ENCODE measurements at places on chromosomes 6 and 20.

DNA sequence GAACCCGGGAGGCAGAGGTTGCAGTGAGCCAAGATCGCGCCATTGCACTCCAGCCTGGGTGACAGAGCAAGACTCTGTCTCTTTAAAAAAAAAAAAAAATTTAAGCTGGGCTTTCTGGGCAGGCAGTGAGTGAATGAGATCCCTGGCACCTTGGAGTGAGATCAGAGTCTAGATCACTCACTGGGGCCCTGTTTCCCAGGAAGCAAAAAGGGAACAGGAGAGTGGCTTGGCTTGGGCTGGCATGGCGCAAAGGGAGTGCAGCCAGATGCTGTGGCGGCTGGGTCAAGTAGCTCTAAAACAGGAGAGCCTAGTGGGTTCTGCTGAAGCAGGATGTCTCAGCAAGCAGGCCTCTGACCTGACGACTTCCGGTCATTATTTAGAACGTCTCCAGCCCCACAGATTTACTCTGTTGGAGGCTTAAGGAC is 10.4 kb downstream of the PLCG1 start:
- peak; percentile 33 for DNase-seq

DNA sequence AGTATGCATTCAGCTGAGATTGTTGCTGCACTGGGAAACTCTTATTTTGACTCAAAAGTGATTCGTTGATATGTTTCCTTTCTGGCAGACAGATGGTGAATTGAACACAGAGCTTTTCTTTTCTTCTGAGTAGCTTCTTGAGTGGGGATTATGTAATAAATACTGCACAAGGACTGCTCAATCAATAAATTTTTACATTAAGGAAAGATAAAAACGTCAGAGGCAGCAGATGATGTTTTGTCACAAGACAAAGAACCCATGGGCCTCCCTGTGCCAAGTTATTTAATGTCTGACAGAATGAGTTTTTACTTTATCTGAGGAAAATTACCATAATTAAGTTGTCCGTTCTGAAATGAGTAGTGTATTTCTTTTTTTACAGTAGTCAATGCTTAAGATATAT is 460.3 kb downstream of the UTRN start:
- DNase-seq, result no peak

GRCh38 chr20:51469578-51470498 is 72.7 kb downstream of the NFATC2 start:
- DNase-seq, result no peak

GRCh38 chr6:116050737-116051136 is 10.0 kb downstream of the FRK start:
- no peak for DNase-seq

Data from anterior cingulate cortex (tissue), 58 donors.